Occipital lobe (tissue), 3 donors: ENCODE measurements at places on chromosomes 3 and 15. TPM values are rescaled to one million over a fixed set of nuclear protein-coding genes. Genes with fewer than 3 reads are reported as not detected.

- no peak for DNase-seq
These were observed 253.2 kb downstream of the RORA start for GRCh38 chr15:60975952-60976351.

GRCh38 chr3:125967156-125967555, 1.8 kb upstream of the ROPN1B start:
- DNase-seq = no peak

DNA sequence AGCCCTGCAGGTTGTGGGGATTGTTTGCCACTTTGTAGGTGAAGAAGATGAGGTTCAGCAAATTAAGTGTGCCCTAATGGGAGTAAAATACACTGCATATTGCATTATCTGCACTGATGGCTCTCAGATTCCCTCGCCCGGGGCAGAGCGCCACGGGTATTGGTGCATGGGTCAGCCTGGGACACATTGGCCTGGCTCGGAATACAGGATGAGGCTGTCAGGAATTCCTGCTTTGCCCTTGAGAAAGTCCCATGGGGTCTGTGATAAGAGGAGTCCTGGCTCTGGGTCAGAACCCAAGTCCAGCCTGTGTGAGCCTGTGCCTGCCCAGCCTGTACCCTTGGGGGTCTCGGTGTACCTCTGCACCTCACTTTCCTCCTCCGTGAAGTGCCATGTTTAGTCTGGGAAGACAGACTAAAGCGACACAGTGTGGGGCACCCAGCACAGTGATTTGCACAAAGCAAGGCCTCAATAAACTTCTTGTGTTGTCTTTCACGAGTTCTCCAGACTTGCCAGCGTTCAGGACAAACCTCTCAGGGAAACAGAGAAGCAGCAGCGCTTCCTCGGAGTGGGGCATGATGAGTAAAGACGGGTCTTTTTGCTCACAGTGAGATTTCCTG, 107.6 kb downstream of the LRRK1 start:
- DNase-seq = no peak

DNA sequence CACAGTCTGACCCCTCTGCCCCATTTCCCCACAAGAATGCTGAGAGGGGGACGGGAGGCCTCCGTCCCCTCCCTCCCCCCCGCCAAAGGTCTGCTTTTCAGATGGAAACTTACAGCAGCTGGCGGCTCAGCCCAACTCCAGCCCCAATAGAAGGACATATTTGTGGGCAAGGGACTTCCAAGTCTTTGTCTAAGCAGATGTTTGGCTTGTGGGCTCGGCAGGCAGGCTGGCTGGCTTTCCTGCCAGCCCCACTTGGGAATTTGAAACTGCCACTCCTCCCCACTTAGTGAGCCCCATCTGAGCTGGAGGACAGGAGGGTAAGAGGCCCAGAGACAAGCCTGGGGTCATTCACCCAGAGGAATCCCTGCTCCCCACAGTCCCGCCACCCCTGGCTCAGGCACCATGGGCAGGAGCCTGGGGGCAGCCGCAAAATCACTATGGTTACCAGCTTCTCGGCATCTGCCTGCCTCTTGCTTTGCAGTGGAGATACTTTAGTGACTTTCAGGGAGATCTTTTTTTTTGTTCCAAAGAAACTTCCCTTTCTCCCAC, 53.6 kb downstream of the LMCD1 start:
- DNase-seq = no peak

DNA sequence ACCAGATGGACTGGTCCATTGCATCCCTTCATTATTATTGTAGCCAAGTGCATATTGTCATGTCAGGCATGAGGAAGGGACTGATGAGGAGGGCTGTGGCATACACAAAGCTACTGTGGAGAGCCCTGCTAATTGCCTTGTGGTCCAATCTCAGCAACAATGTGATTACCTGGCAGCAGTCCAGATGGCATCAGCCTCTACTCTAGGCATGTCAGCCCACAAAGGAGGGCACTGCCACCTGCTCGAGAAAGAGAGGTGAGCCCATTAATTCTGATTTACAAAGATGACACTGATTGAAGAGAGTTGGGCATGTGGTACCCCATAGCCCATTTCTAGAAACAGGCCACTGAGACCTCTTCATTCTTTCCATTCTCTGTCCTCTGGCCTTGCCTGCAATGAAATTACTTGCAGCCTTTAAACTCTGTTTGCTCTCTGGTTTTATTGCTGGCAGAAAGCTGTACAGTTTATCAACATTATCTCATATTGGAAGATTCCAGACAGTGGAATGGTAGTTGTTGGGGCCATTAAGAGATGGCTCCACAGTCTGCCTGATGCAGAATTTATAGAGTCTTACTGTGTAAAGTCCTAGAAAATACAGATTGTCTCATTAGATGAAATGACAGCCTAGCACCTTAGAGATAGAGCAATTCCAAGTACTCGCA, 307.7 kb downstream of the ARPP21 start:
- DNase-seq = no peak

- no peak for DNase-seq
These were observed 41.4 kb upstream of the DNAJC19 start for GRCh38 chr3:181030948-181031347.

- DNase-seq = no peak
These were observed 79.1 kb upstream of the ABI3BP start for GRCh38 chr3:101072300-101072699.

CKMT1A gene
- total RNA-seq = 5.6 TPM

MUSTN1 gene
- not detected for total RNA-seq

UPK1B gene
- 0.16 TPM for total RNA-seq

SAMD7 gene
- total RNA-seq = not detected

AADACL2 gene
- not detected for total RNA-seq

GABRR3 gene
- total RNA-seq = not detected
